Fibroblast of upper back skin (primary cell): ENCODE measurements at places on chromosomes 7 and 10.

DNA sequence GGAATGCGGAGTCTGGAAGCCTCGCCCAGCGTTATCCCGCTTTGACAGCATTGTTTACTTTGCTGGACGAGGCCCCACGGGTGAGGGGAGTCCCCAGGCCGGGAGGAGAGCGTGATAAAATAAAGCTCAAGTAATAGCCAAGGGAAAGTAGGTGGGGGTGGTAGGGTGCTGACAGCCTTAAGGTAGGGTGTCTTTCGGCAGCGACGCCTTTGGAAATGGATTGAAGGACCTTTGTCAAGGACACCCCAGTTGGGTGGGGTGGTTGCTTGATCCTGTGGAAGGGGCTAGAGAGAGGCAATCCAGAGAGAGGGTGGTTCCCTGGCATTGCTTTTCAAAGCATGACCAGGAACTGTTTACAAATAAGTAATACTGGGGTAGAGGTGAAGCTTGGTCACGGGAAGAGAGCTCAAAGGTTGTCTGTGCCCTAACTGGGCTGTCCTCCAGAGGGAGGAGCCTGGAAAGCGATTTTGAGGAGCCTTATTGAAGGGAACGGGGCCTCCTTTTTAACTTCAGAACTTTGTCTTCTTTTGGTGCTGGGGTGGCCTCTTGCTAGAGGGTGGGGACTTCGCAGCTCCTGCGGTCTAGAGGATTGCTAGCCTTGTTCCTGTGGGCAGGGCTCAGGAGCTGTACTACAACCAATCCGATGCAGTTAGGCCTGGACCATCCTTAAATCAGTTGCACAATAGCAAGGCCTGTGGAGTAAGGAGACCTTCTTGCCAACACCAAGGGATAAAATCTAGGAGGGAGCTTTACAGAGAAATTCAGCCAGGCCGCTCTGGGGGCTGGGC, 1.3 kb downstream of the EIF4EBP2 start:
- DNase-seq, result peak; percentile 94

- DNase-seq, result peak; percentile 85
Measured at GRCh38 chr10:13087986-13088618, 11.9 kb upstream of the OPTN start.

- no peak for DNase-seq
Measured at GRCh38 chr7:142941541-142941940, 2.3 kb downstream of the LLCFC1 start.

- DNase-seq, result peak; percentile 66
Measured at GRCh38 chr7:35906191-35906908, 105.5 kb downstream of the SEPTIN7 start.

DNA sequence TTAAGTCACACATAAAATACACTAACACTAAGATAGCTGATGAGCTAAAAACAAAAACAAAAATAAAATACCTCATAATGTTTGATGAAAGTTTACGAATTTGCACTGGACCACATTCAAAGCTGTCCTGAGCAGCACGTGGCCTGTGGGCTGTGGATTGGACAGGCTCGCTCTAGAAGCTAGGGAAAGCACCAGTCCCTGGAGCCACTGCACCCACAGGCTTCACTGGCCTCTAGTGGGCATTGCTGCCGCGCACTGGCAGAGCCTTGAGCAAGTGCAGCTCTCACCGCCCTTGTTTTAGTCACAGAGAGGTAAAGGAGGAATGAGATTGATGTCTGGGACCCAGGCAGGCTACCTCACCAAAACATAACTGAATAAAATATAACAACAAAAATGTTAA, 67.6 kb downstream of the PAX2 start:
- no peak for DNase-seq

- no peak for DNase-seq
Measured at GRCh38 chr7:25456467-25457171, 228.3 kb upstream of the NPVF start.
